ENCODE measurements at places on chromosomes 2 and 18.

- DNase-seq: no peak
Measured at GRCh38 chr2:66443186-66443978, 8.5 kb downstream of the MEIS1 start.

DNA sequence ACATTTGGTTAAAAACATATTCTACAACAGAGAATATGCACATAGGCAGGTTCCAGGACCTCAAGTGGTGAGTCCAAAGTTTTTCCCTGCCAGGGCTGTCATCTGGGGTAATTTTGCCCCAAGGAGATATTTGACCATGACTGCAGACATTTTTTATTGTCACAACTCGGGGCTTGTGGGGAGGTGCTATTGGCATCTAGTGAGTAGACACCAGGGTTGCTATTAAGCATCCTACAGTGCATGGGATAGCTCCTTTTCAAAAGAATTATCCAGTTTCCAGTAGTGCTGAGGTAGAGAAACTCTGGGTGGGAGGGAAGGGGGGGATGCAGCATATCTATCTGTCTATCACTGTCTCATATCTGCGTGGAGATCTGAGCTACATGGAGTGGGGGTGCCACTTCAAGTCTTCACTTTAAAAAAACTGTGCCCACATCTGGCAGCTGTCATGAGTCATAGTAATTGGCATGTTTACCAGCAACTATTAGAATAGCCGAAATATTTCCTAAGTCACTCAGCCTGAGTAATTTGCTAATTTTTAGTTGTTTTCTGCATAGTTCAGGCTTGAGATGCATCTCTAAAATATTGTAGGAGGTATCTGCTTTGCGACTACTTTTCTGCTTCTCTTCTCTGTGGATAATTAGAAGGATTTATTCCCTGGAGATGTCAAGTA, 254.0 kb upstream of the RBMS1 start:
- DNase-seq: peak; percentile 95

GRCh38 chr18:31774477-31774785, 13.8 kb upstream of the SLC25A52 start:
- no peak for DNase-seq

GRCh38 chr2:120675460-120676130, 60.1 kb upstream of the GLI2 start:
- peak; percentile 64 for DNase-seq

DNA sequence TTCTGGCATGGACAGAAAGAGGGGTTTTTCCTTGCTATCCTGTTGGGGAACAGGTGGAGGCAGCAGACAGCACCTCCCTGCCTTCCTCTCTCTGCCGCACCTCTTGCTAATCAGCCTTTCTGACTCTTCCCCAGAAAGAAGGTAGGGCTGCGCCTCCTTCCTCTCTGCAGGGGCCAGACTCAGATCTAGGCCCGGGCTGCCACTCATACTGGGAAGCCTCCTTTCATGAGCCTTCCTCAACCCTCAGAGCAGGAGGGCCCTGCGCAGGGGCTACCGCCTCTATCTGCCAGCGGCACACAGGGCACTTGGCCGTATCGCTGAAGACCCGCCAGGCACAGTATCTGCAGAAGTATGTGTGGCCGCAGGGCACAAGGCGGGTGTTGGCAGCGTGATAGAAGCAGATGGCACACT, 7.1 kb downstream of the NEURL3 start:
- no peak for DNase-seq

DNA sequence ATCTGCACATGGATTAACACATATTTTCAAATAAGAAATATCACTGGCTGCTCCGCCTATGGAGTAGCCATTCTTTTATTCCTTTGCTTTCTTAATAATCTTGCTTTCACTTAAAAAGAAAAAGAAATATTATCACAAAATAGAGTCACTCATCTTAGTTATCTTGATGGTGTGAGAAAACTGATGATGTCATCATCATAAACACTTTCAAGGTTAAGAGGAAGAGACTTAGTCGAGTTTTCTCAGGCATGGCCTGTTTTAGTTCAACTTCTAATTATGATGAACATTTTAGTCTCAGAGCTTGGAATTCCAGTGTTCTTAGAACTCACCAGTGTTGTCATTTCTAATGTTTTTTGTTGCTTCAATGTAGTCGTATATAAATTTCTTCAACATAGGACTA, 506.1 kb downstream of the PTPRM start:
- peak; percentile 12 for DNase-seq

DNA sequence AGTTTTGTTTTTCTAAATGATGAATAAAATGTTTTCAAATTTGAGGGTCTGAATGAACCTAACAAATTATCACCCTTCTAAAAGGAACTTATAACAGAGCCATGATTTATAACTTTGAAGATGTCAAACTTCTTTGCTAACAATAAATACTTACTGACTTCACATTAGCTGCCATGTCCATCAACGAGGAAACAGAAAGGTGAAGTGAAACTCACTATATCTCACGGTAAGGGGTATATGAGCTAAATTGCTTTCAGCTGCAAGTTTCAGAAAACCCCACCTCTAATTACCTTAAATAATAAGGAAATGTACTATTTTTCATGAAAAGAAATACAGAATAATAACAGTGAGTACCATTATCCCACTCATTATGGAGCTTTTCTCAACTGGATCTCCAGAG, 350.8 kb upstream of the NT5C1B start:
- DNase-seq: no peak

DNA sequence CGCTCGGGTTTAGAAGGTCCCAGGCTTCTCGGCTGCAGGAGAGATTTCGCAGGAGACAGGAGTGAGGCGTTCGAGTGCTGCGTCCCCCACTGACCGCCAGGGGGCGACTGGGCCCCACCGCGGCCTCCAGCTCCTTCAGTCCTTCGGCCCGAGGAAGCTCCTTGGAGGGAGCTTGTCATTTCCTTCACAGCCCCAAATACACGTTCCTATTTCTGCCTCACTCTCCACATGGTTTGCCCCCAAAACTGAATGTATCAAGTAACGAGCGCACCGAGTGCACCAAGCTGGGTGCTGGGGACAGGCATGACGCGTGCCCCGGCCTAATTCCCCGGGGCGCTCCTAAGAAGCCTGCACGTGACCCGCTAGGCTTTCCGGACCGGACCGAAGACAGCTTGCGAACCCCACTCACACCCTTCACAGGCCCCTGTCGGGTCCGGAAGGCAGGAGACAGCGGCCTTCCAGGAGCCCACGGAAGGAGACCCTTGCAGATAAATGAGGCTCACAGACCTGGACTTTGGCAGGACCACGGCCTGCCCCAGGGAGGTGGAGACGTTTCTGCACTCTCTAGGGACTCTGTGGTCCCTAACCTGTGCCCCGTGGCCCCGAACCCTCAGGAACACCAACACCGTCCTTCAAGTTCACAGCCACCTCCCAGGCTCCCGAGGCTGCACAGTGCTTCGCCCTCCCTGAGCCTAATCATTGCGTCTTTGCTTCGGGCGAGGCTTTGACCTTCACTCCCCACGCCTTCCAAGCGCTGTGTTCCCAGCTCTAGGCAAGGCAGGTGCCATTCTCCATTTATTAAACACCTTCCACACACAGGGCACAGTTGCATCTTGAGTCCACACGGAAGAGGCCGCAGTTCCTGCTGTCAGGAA, 13.0 kb upstream of the FAHD2A start:
- peak; percentile 68 for DNase-seq

DNA sequence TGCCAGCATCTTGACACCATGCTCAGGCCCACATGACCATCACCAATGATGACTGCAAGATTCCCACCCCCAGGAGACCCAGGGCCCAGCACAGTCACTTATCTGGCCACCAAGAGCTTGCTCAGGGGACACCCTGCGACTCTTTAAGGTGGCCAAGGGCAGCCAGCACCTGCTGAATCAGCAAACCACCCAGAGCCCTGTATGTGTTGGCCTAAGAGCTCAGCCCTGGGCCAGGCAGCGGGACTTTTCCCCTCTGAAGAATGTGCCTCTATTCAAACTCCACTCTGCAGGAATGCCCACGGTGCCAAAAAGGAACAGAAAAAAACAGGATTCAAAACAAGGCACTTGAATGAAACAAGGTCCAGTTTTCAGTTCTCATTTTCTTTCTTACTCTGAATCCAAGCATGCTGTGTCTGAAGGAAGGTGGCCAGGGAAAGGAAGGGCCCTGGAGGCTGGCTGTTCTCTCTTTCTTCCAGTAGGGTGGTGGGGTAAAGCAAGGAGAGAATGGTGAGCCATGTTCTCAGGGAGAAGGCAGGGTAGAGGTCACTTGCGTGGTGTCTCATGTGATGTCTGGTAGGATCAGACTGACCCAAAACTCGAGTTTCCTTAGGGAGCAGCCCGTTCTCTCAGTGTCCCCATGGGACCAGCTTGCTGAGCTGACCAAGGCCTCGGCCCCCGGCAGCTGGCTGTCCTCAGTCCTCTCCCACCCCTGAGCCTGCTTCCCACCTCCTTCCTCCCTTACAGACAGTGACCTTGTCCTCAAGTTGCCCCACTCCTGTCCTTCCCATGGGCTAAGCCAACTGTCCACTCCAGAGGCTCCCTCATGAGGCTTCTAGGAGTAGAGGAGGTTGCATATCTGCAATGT, 150.0 kb downstream of the RNF152 start:
- no peak for DNase-seq

DNA sequence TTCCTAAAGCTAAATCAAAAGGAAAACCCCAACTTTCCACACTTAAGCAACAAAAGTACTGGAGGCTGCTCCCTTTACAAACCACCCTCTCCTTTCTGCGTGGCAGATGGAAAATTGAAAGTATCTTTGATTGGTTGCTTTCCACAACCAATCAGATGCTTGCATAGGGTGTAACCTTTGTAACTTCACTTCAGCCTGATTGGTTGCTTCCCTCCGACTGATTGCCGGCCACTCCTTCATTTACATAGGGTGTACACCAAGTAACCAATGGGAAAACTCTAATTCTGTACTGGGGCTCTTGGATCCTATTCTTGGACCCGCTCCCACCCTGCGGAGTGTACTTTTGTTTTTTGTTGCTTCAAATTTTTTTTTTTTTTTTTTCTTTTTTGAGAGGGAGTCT, 297.7 kb downstream of the NCKAP5 start:
- no peak for DNase-seq

DNA sequence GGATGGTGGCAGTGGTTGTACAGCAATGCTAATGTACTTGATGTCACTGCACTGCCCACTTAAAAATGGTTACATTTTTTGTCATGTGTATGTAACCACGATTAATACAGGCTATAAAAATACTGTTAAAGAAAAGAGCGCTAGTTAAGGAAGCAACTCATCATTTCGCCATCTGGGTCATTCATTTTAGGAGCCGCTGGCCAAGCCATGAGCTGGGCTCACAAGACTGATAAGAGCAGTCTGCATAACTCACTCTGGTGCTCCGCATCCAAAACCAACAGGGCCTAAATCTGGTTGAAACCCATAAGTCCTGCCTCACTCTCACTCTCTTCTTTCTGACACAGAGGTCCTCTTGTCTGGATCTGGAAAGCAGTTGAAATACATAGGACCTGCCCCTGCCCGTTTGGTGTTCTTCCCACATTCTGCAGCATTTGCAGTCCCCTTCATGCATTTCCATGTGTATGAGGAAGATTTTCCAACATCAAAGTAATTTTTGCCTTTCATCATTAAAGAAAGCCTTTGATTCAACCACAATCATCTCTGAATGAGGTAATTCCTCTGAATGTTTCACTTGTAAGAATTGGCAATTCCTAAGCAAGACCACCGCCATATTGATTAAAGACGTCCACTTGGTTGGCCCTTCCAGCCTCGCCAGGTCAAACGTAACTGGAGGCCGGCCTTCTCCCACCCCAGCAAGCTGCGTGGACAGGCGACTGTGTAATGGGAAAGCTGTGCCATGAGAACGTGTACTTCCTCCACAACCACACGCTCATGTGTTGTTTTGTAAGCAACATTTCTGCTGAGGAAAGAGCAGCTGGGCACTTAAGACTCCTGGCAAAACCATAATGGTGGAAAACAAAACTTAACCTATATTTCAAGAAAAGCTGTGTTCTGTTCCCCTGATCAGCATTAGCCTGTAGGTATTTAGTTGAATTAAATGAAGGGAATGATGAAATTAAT, 112.2 kb downstream of the VAPA start:
- no peak for DNase-seq

DNA sequence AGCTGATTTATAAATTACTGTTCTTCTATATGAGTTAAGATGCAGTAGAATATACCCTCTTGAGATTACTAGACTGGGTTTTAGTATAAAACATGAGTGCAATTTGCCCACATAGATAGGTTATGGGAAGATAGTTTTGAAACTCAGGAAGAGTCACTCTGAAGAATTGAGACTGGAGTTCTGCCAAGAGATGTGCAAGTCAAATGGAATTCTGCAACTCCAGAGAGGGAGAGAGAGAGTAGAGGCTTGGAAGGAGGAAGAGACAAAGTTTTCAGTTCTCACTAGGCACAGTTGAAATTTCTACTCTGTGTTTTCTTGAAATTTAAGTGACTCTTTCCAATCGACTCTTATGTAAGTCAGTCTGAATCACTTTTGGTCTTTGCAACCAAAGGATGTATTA, 878.8 kb downstream of the TSN start:
- DNase-seq: peak; percentile 92

GRCh38 chr18:13441736-13442135, 223.2 kb downstream of the LDLRAD4 start:
- no peak for DNase-seq

DNA sequence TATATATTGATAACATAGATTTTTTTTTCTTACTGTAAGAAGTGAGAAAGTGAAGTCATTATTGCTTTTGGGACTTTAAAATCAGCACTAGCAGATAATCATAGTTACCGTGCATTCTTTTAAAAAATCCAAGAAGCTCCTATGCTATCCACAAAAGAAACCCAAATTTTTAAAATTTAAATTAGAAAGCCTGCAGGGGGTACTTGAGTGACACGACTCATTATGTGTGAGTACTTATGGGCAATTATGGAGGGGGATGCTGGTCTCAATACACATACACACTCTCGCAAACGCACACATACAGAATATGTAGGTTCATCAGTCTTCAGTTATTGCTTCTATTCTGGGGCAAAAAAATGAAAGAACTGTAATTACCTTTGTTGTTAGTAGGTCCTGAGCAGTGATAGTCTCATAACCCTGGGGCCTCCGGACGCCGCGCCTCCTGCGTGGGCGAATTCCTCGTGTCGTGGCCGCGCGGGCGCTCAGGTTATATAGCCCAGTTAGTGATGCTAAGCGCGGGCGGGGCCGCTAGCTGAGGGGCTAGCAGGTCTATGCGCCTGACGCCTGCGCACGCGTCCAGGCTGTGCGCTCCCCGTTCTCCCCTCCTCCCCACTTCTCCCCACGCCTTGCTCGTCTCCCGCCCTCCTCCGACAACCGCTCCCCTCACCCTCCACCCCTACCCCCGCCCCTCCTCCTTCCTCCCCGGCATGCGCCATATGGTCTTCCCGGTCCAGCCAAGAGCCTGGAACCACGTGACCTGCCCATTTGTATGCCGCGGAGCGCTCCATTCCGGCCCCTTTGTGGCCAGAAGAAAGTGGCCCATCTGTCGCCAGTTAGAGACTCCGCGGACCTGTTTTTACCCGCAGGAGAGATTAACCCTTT, at the start of gene NEUROD1:
TSS of gene NEUROD1 (minus strand) at position 463 of the 882 bp plus-strand sequence. CDS start 1,657 bp downstream, outside the sequence.
- no peak for DNase-seq

GRCh38 chr18:31046916-31047315, 4.4 kb upstream of the DSC3 start:
- DNase-seq: no peak
